ENCODE measurements at places on chromosomes 16 and 17. TPM values are rescaled to one million over a fixed set of nuclear protein-coding genes. Genes with fewer than 3 reads are reported as not detected.

KCNH4 gene
- total RNA-seq: 0.13 TPM

SAMD14 gene
- 0.55 TPM for total RNA-seq

TEX2 gene
- 16.2 TPM for total RNA-seq

FOXF1 gene
- total RNA-seq: not detected

FOXO3B gene
- total RNA-seq: 4.4 TPM

REXO5 gene
- 10.6 TPM for total RNA-seq

TBC1D26 gene
- total RNA-seq: 0.23 TPM

PRSS27 gene
- total RNA-seq: 1.0 TPM

CLDN9 gene
- total RNA-seq: 0.16 TPM

EVPLL gene
- not detected for total RNA-seq

DNA sequence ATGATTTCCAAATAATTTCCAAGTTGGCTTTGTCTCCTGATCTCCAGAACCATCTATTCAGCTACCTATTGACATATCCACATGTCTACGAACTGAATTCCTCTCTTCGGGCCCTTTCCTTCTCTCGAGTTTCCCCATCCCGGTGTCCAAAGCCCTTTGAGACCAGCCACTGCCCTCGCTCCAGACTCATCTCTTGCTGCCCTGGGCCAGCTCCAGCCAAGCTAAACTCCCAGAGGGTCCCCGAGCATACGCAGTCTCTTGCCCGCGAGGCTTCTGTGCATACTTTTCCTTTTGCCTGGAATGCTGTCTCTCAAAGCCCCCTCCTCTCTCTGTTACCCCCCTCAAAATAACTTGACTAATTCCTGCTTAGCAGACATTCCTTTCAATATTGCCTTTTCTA, 27.2 kb upstream of the TBX2 start:
- H3K4me3 ChIP-seq: no peak overlapping the region
- no peaks in the 10 kb centered on the region for H3K27me3 ChIP-seq
- no peak overlapping the region for H3K27ac ChIP-seq
- DNase-seq: no peak

GRCh38 chr17:80151333-80151732, 4.4 kb upstream of the EIF4A3 start:
- peaks cover 22% of the 10 kb centered on the region for H3K36me3 ChIP-seq
- peaks cover 24% of the 10 kb centered on the region for H3K4me1 ChIP-seq
- H3K27ac ChIP-seq: no peak overlapping the region
- no peak for DNase-seq
- no peaks in the 10 kb centered on the region for H3K27me3 ChIP-seq
- H3K4me3 ChIP-seq: no peak overlapping the region

DNA sequence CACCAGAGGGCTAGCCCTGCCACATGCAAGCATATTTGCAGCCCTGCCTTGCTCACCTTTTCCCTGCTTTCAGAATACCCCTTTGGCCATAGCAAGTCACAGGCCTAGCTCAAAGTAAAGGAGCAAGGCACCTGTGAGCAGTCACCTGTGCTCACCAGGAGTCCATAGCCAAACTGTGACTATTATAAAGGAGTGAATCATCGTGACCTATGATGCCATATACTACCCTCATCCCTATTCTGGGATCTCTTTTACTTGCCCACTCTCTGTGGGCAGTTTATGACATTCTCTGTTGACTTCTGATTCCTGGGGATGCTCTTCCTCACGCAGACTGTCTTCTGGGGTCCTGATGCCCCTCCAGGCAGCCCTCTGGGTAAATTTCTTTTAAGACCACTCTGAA, 200.5 kb upstream of the NLRP1 start:
- H3K27ac ChIP-seq: no peak overlapping the region
- no peak overlapping the region for H3K4me3 ChIP-seq
- H3K36me3 ChIP-seq: no peaks in the 10 kb centered on the region
- no peak for DNase-seq
- no peaks in the 10 kb centered on the region for H3K4me1 ChIP-seq

DNA sequence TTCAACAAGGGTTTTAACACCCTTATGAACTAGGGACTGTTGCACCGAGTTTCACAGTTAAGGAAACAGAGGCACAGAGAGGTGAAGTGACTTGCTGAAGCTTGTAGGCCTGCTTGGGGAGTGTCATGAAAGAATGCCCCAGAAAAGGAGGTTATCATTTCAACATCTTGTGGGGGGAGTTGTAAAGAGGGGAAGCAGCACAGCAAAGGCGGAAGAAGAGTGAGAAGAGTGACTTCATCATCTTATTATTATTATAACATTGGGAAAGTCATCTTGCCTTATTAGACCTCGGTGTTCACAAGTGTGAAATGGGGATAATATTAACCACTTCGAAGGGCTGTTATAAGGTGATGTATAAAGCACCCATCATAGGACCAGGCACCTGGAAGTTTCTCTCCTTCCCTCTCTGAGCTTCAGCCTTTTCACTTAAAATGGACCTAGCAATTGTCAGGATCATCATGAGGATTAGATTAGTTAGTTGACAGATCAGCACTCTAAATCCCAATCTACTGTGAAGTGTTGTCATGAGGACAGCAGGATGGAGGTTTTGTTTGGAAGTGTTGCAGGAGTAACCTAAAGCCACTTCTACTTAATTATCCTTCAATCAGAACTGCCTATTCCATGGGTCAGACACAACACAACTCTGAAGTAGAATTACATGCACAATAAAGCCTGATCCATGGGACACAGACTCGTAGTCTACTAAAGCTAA, 2.3 kb downstream of the CCL4 start:
- peaks cover 2% of the 10 kb centered on the region for H3K36me3 ChIP-seq
- no peak overlapping the region for H3K27ac ChIP-seq
- H3K4me1 ChIP-seq: peaks cover 30% of the 10 kb centered on the region
- peaks cover 12% of the 10 kb centered on the region for H3K27me3 ChIP-seq
- no peak overlapping the region for H3K4me3 ChIP-seq

GRCh38 chr17:65173976-65174683, 37.0 kb downstream of the RGS9 start:
- DNase-seq: no peak
- H3K4me1 ChIP-seq: peaks cover 36% of the 10 kb centered on the region
- H3K36me3 ChIP-seq: peaks cover 8% of the 10 kb centered on the region
- H3K27ac ChIP-seq: no peak overlapping the region

GRCh38 chr16:17572145-17572544, 101.4 kb upstream of the XYLT1 start:
- no peak overlapping the region for H3K4me3 ChIP-seq
- no peak overlapping the region for H3K27ac ChIP-seq
- no peaks in the 10 kb centered on the region for H3K4me1 ChIP-seq
- H3K27me3 ChIP-seq: peaks cover 6% of the 10 kb centered on the region
- DNase-seq: no peak
- no peaks in the 10 kb centered on the region for H3K36me3 ChIP-seq

DNA sequence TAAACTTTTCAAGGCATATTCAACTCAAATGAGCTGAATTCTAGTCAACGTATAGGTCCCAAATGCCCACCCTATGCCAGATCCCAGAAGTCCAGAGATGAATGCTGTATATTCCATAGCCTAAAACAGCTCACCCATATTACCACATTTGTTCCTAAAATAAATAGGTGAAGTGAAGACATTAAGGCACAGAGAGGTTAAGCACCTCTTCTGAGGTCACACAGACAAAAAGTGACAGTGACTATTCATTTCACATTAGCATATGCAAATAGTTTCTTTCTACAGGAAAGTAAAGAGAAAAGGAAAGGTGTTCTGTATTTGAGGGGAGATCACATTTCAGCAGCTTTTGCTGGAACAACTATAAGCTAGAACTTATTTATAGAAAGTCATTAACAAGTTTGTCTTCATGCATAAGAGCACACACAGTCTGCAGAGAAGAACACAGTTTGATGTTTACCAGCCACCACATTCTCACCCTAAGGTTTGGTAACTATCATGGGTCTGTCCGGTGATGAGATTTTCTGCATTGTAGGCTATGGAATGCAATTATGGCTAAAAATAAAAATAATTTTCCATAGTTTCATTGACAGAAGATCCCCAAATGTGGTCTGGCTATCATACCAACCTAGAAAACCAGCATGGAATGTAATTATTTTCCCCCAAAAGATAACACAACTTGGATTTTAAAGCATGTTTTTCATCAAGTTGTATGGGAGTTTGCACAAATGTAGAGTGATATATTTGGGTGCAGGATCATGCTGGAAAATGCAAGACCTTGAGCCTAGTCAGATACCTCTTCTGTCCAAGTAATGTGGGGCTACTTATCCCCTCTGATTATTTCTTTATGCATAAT, 402.1 kb downstream of the UTP18 start:
- H3K27me3 ChIP-seq: peaks cover 7% of the 10 kb centered on the region
- H3K36me3 ChIP-seq: no peaks in the 10 kb centered on the region
- H3K4me3 ChIP-seq: no peak overlapping the region
- no peak overlapping the region for H3K27ac ChIP-seq

- H3K27ac ChIP-seq: no peak overlapping the region
- peaks cover 4% of the 10 kb centered on the region for H3K27me3 ChIP-seq
- DNase-seq: no peak
- no peaks in the 10 kb centered on the region for H3K4me1 ChIP-seq
- H3K36me3 ChIP-seq: no peaks in the 10 kb centered on the region
Measured at GRCh38 chr16:1890024-1890707, 18.2 kb upstream of the MEIOB start.

Data from activated CD8-positive, alpha-beta T cell treated with anti-CD3 and anti-CD28 coated beads, Interleukin-2, amount 10 ng/mL, durations not matched to agents 7 days and 5 days (primary cell).